ENCODE measurements at places on chromosomes 6 and 20.

GRCh38 chr6:14243597-14243996, 126.0 kb downstream of the CD83 start:
- DNase-seq: no peak

DNA sequence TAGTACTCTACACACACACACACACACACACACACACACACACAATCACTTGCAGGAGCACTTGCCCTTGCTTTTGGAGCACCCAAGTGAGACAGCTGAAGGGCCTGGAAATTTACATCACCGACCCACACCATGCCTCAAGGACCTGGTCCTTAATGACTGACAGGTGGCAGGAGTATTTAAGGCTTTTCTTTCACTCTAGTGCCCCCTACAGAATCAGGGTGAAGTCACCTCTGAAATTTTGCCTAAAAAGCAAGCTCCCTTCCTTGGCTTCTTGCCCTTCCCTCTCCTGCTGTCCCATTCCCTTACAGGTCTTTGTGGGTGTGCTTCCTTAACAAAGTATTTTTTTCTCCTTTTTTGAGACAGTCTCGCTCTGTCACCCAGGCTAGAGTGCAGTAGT, 353.5 kb upstream of the IRAK1BP1 start:
- DNase-seq: no peak

- DNase-seq: no peak
Measured at GRCh38 chr20:53129563-53129962, 157.4 kb downstream of the TSHZ2 start.

- DNase-seq: no peak
Measured at GRCh38 chr6:133456944-133457343, 215.8 kb downstream of the EYA4 start.

DNA sequence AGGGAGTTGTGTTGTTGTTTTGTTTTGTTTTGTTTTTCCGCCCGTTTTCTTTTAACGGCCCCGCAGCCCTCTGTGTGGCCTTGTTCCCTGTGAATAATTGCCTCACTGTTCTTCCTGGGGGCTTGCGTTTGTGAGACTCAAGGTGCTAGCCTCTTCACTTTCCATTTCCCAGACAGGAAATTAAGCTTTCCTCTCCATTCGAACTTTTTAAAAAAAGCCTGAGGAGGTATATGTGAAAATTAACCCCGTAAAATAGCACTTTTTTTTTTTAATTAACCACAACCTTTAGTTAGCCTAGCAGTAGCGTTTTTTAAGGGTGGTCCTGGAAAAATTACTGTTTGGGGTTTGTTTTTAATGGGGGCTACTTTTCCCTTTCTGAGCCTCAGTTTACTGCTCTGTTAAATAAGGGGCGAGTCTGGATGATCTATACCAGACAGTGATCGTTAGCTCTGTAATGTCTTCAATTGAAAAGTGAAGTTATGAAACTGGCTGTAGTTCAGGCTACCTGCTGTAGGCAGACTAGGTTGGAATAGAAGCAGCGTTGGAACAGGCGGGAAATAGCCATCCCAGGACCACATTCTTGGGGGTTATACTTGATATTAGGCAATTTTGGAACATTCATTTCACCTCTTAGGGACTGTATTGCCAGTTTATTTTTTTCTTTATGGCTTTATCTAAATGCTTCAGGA, 1.7 kb downstream of the STX16 start:
- DNase-seq: peak; percentile 20

GRCh38 chr6:157314705-157315321, 8.5 kb downstream of the TMEM242 start:
- DNase-seq: no peak

DNA sequence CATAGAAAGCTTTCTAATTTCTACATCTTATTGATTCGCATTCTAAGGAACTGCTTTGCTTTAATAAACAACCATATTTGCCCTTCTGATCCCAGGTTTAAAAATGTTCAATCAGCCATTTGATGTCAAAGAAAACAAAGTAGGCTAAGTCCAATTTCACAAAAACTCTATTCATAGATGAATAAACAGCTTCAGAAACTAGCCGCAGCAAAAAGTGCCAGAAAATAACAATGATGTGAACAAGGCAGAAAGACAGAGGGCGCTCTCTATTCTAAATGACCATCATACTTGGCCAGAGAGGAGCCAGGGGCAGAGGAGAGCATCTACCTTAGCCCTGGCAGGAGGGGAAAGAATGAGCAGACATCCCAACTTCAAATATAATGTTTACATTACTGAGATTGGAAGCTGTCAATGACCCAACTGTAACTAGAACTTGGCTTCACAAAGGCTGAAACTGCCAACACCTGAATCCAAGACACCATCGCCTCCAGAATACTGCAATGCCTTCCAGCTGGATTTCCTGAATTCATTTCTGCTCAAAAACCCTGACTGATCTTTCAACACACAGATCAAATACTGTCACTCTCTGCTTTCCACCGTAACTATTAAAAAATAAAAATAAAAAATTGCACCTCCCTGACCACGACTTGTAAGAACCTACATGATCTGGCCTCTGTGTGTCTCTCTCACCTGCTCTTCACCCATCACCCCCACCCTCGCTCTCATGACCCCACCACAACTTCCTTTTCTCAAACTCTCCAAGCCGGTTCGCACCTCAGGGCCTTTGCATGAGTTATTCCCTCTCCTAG, 9.5 kb downstream of the CNKSR3 start:
- no peak for DNase-seq

- DNase-seq: no peak
Measured at GRCh38 chr6:71289802-71290175, 1.2 kb downstream of the OGFRL1 start.

GRCh38 chr6:108132863-108133262, 33.0 kb upstream of the NR2E1 start:
- no peak for DNase-seq

DNA sequence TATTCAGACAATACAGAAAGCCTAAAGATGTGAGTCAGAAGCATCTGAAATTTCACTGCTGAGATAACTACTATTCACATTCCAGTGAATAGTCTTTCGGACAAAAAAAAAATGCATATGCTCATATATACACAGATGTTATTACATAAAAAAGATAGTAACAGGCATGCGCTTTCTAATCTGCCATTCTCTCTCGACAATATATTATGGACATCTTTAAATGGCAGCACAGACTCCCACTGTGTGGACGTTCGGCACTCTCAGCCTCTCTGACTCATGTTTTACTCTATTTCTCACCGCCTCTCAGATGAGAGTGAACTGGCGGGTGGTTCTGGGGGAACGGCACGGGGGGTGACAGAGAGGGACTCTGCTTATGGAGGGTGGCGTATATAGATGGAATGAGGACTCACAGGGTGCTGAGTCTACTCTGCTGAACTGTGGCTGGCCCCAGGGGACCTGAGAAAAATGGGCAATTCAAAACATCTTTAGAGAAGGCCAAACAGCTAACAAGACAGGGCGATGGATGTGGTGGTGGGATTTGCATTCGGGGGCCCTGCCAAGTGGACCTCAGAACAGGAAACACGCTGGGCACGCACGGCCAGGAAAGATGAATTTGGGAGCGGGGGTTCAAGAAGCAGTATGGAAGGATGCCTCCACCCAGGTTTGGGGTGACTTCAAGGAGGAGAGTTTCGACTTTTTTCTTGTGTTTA, 68.9 kb downstream of the MDGA1 start:
- no peak for DNase-seq

DNA sequence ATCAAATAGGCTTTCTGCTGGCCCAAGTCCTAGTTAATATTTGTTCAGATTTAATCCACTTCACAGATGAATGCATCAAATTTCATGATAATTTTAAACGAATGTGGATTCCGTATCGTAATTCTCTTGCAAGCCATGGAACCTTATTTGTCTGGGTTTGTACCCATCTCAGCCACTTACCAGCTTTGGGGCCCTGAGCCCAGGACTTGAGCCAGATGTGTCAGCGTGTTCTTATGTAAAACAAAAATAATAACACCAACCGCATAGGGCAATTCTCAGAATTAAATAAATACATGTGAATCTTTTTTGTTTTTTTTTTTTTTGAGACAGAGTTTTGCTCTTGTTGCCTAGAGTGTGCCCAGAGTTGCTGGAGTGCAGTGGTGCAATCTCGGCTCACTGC, 282.5 kb upstream of the PLCB4 start:
- no peak for DNase-seq

GRCh38 chr6:155041741-155042279, 46.7 kb downstream of the TIAM2 start:
- DNase-seq: no peak

DNA sequence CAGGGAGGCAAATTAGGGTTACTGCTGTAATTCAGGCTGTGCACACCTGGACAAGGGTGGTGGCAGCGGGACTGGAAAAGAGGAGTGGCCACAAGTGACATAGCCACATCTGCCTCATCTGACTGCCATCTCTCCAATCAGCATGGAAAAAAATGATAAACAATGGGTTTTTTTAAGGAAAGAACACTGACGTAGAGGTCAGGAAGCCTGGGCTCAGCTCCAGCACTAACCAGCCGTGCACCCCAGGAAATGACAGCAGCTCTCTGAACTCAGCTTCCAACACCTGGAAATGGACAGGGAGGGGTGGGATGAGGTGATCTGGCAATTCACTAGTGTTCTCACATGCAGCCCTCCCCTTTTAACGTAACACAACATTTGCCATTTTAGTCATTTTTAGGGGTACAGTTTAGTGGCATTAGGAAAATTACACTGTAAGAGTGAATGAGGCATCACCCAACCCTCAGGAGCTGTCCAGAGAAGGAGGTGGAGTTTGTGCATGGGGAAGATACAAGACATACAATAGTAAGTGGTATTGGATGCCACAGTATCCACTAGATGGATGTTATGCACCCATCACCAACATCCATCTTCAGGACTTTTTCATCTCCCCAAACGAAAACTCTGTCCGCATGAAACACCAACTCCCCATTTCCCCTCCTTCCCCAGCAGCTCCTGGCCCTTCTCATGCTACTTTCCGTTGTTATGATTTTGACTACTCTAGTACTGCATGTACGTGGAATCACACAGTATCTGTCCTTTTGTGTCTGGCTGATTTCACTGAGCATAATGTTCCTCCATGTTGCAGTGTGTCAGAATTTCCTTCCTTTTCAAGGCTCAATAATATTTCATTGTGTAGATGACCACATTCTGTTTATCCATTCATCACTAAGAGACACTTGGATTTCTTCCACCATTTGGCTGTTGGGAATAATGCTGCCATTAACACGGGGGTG, 215.5 kb upstream of the ECI2 start:
- DNase-seq: no peak

DNA sequence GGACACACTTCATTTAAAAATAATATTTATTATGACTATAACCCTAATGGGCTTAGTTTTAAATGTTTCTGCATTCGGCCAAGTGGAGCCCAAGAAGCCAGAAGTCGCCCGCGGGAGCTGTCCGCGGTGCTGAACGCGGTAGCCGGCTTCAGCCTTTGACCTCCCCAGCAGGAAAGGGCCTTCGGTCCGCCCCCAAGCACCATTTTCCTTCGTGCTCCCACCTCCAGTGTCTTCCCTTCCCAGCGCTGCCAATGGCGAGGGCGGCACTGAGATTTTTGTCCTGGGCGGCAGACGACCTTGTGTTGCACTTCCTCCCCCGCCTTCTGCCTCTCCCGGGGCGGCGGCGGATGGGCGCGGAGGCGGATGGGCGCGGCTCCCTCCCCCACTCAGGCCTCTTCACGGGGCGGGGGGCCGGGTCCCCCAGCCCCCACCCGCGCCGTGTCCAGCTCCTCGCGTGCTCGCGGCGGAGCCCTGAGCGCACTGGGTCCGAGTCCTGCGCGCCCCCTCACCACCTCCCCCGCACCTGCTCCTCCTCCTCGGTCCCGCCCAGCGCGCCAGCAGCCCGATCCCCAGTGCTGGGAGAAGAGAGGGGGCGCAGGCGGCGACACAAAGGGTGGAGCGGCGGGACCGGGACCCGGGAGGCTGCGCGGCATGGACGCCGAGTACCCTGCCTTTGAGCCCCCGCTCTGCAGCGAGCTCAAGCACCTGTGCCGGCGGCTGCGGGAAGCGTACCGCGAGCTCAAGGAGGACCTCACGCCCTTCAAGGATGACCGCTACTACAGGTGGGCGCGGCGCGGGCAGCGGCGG, 23.6 kb upstream of the TMEM181 start:
- peak; percentile 82 for DNase-seq

DNA sequence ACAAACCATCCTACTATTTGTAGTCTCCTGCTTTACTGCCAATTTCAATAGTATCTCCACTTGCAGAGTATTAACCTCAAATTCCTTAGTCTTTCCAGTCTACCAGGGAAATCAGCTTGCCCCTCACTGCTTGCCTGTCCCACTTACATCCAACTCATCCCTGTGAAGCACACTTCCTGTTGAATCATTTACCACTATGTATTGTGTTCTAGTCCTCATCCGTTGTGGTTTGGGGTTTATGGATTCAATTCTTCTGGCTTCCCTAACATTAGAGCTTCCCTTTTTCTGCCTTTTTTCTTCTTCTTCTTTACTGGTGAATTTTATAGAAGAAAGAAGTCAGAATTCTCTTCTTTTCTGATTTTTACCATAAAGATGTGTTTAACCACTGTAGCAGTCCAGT, 5.1 kb upstream of the TXLNB start:
- DNase-seq: no peak

DNA sequence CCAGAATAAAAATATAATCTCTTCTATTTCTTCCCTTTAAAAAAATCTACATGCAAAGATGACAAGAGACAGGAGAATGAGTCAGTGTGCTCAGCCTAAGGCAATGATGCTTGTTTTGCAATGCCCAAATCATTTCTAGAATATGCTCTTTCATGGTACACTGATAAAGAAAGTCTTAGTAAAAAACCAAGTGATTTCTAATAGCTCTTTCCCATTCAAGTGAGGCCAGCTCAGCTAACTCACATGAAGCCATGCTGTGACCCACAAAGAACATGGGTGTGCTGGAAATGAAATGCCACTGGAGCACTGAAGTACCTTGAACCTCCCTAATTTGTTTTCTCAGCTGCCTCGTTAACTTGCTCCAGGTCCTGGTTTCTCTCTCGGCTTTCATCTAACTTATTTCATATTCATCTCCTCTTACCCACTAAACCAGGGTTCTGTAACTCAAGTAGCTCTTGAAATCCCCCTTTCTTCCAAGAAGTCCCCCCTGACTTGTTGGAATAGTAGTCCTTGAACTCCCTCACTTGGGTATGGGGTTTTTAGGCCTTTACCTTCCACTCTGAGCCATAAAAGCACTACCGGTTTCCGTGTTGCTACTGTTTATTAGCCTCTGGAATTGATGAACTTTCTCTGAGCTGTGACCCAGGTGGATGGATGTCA, 92.7 kb downstream of the IRF4 start:
- no peak for DNase-seq

GRCh38 chr20:3819411-3820047, 818 bp upstream of the AP5S1 start:
- no peak for DNase-seq

DNA sequence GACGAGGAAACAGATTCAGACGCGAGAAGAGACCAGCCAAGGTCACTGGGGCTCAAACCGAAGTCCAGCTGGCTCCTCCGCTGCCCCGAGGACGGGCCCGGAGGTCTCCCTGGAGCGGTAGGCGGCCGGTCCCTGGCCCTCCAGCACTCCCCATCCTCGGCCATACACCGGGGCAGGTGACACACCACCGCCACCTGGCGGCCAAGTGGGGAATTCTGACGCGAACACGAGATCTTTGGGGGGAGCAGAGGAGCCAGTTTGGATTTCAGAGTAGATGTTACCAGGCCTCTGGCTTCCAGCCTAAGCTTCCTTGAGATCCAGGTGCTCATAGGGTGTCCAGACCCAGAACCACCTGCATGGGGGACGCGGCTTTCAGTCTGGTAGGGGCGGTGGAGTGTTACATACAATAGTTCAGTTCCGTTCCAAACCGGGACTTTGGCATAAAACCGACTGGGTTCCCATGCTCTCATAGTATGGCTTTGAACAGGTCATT, 16.1 kb downstream of the BPIFB1 start:
- peak; percentile 38 for DNase-seq

Measured in left hindlimb (tissue), 1 donor.